Kidney (tissue), 22 donors: ENCODE measurements at places on chromosomes 11 and 22.

DNA sequence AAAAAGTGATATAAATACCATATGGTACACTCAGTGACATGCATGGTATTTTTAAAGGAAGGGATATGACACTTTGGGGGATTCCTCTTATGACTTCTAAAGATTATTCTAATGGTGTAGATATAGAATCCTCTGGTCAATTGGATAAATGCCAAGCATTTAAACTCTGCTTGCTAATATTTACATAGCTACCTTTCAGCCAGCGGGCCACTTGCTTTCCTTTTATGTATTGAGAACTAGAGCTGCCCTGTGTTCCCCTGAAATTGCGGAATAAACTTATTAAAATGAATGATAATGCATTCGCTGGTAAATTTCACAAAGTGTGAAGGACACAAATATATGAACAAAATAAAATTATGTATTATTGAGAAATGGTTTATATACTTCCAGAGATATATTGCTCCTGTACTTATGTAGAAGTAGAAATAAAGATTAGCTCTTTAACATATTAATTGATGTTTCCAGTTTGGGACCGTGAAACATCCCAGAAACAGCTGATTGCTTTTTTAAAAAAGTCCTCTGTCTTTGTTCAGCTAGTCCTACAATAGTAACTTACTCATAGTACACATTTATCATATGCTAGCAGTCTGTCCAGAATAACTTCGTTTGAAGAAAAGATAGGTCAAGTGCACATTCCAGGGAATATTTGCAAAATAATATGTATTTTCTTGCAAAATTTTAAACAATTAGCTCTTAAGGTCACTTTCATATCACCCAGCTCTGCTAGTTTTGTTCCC lies 40.1 kb upstream of the CARD18 start:
- no peak for DNase-seq

- DNase-seq: no peak
Observed at GRCh38 chr11:123069908-123070821, 8.2 kb upstream of the HSPA8 start.

- DNase-seq: no peak
Observed at GRCh38 chr22:23116506-23117263, 25.1 kb downstream of the RSPH14 start.

DNA sequence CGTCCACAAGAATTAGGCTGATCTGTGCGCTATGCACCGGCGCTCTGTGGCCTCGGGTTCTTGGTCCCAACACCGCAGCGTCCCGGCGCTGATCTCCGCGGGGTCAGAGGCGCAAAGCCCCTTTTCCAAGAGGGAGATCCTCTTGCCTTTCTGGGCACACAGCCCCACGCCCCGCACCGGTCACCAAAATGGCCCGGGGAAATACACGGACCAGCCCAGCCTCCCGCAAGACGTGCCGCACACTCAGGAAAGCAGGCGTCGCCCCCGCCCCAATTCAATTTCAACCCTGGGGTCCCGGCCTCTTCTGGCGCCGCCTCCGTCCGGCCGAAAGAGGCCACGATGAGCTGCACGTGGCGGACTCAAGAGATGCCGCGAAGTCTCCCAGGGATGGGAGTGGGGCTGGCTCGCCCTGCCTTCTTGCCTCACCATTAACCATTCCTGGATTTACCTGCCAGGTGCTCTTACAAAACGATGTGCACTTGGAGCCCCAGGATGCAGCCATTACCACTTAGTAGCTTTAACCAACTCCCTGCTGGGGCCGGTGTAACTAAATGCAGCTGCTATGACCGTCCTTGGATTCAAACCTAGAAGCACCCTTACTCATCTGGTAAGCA lies 10.5 kb downstream of the PIWIL3 start:
- DNase-seq: no peak

DNA sequence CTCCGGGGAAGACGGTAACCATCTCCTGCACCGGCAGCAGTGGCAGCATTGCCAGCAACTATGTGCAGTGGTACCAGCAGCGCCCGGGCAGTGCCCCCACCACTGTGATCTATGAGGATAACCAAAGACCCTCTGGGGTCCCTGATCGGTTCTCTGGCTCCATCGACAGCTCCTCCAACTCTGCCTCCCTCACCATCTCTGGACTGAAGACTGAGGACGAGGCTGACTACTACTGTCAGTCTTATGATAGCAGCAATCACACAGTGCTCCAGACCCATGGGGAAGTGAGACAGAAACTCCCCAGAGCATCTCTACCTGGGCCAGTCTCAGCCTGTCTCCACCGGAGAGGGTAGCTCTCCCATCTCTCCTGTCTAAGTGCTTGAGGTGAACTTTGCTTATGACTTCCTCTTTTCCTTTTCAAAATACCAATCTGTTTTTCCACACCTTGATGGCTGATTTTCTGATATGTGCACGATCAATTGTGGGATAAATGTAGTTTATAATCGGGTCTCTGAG lies 48.5 kb upstream of the VPREB1 start:
- DNase-seq: no peak

DNA sequence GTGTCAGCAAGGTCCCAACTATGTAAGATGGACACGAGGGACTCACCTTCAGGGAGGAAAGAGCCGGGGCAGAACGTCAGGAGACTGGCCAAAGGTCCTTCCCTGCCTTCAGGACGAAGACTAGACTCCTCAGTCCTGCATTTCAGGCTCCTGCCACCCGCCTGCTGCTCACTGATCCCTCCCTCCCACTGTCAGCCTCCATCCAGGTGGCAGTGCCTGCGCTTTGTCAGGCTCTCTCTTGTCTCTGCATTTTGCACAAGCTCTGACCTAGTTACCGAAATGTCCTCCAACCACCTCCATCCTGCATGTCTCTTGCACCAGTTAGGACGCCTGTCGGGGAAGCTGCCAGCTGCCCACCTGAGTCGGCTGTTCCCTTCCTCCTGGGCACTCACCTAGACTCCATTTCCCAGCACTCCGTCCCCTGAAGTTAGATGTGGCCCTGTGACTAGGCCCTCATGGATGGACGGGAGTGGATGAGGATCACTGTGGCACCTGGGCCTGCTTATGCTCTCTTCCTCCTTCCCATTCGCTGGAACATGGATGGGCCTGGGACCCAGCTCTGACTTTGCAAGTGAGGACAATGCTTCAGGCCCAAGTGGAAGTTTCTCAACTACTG lies 8.0 kb downstream of the B3GNT6 start:
- DNase-seq: no peak

- no peak for DNase-seq
Observed at GRCh38 chr11:121435551-121436511, 16.3 kb upstream of the SORL1 start.

GRCh38 chr11:19268909-19269308 lies 28.2 kb upstream of the E2F8 start:
- no peak for DNase-seq

- DNase-seq: no peak
Observed at GRCh38 chr22:50670914-50671538, 1.6 kb upstream of the SHANK3 start.

- no peak for DNase-seq
Observed at GRCh38 chr11:73971175-73971719, 11.4 kb downstream of the UCP2 start.

- DNase-seq: no peak
Observed at GRCh38 chr11:76553554-76554476, 109.0 kb downstream of the EMSY start.

- no peak for DNase-seq
Observed at GRCh38 chr11:111305162-111305802, 6.9 kb downstream of the POU2AF3 start.

- peak; percentile 22 for DNase-seq
Observed at GRCh38 chr11:75269896-75270295, 29.3 kb downstream of the TPBGL start.

GRCh38 chr11:61120706-61121191 lies 18.5 kb downstream of the CD5 start:
- no peak for DNase-seq

DNA sequence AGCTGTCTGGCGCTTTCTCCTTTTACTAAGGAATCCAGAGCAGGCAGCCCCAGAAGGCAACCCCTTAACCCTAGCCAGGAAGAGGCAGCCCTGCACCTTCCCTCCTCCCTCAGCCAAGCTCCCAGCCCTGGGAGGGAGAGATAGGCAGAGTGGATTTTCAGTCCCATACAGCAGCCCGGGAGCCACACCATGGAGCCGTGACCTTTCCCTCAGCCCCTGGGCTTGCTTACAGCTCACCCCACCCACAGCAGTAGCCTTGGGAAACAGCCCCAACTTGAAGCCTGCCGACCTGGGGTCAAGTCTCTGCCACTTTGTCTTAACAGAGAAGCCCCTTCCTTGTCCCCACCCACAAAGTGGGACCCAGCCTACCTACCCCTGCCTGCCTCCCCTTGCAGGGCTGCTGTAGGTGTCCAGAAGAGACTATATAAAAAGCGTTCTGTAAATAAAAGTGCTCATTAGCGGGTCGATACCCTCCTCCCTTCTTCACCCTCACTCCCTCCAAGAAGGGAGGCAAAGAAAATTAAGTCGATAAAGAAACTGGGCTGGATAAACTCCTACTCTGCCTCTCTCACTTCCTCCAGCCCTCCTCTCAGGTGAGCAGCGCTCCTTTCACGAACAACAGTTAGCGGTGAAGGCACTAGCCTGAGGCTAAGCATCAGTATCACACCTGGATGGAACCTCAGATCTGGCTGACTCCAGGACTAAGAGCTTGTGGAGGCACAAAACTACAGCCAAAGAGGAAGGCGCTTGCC lies 4.2 kb downstream of the TST start:
- DNase-seq: no peak

DNA sequence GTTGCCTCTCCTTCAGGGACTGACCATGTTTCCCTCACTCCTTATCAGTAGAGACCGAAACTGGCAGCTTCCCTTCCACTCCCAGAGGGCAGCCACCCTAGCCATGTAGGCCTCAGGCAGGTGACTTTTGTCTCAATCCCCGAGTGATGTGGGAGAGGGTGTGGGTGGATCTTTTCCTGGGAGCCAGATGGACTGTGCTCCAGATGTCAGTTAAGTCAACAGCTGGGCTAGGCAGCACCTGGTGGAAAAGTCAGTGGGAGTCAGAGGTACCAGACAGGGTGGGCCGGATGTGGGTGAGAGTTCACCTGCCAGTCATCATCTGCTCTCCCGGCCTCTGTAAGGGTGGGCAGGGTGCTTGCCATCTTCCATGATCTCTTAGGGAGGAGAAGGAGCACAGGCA lies 1.9 kb downstream of the BANF1 start:
- DNase-seq: no peak

DNA sequence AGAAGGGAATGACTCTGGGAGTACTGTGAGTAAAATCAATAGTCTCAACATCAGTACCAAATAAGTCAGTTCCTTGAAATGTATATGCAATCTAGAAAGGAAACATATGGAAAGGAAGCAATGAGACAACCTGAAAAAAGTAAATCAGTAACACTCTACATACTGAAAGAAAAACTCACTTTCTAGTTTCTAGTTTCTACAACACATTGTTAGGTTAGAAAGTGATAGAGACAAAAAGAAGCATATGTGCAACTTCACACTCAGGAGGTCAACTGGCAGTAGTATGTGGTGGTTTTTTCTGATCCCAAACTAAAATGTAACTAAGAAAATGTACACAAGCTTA lies 156.5 kb upstream of the SOX6 start:
- DNase-seq: no peak

GRCh38 chr22:17946662-17947367 lies 77.5 kb downstream of the MICAL3 start:
- no peak for DNase-seq

GRCh38 chr11:60791153-60791933 lies 6.2 kb downstream of the MS4A10 start:
- peak; percentile 21 for DNase-seq

GRCh38 chr22:49632199-49633009 lies 195.3 kb downstream of the BRD1 start:
- peak; percentile 91 for DNase-seq

- peak; percentile 34 for DNase-seq
Observed at GRCh38 chr22:22855617-22856308, 31.9 kb upstream of the IGLL5 start.

- DNase-seq: no peak
Observed at GRCh38 chr11:57804466-57804865, 42.9 kb downstream of the CTNND1 start.

DNA sequence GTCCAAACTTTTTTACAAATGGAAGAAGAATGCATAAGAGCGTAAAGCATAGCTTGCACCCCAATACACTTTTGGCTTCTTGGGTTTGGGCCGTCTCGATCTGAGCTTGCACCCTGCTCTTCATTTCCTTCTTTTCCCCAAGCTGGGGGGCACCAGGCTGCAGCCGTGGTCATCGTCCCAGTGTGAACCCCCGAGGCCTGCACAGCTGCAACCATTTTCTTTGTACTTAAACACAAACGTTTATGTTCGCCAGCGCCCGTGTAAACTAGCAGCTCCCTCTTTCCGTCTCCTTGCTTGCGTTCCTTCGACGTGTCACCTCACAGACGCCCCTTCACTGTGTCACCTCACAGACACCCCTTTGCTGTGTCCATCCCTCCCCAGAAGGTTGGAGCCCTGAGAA lies 10.1 kb downstream of the KRTAP5-5 start:
- DNase-seq: peak; percentile 52

DNA sequence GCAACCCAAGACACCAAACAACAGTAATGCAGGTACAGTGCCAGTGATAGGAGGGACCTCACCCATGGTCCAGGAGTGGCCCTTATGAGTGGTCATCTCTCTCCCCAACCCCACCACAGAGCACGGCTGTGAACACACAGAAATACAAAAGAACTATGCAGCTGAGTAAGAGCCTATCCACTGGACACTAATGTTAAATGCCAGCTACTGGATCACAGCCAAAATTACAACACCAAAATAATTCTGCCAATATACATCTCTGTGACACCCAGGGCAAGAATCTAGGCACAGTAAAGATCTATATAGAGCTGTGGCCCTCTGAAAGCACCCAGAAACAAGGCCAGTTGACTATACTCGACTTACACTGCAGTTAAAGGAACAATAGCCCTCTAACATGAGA lies 22.8 kb upstream of the GPR83 start:
- DNase-seq: no peak

DNA sequence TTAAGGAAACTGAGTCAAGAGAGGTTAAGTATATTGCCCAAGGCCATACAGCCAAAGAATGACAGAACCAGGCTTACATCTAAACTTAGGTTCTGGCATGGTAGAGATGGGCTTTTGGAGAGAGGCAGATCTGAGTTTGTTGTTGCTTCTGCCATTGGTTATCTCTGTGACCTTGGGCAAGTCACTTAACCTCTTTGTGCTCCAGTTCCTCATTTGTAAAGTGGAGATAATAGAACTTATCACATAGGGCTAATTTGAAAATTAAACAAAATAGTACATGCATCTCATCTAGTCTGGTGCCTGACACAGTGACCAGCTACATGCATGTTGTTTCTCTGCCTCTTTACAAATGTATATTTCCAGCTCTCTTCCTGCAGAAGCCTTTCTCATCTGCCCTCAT lies 47.0 kb upstream of the PLET1 start:
- no peak for DNase-seq

- DNase-seq: peak; percentile 72
Observed at GRCh38 chr11:765025-765801, 12.1 kb downstream of the GATD1 start.

DNA sequence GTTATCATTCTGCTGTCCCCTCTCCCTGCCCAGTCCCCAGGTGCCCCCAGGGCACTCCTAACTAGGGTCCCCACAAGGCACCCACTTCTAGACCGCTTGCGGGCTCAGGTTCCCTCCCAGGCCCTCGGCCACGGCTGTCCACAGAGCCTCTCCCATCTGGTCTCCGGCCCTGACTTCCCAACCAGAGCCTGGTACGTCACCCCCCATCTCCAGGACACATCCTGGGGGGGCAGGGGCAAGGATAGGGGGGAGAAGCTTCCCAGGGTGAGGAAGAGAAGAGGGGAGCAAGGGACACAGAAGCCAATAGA lies 457 bp downstream of the SSTR3 start:
- DNase-seq: no peak
